ENCODE measurements at places on chromosomes 1 and 21.

GRCh38 chr1:7991504-7992440, 30.3 kb downstream of the PARK7 start:
- DNase-seq, result no peak

DNA sequence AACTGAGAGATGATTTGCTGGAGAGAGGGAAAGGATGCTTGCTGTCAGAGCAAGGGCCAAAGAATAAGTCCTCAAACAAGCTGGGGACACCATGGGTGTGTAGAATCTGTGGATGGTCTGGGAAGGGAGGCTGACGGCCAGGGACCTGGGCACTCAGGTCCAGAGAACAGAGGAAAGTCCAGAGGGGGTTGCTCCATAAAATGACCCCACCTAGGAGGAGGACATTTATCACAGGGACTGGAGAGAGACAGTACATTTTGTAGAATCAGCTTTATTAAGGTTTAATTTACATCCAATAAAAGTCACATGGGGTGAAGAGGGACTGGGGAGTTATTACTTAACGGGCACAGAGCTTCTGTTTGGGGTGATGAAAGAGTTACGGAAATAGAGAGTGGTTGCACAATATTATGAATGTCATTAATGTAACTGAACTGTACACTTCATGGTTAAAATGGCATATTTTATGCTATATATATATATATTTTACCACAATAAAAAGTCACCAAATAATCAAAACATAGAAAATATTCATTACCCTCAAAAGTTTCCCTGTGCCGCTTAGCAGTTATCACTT, 73.0 kb upstream of the ABCD3 start:
- DNase-seq, result no peak

DNA sequence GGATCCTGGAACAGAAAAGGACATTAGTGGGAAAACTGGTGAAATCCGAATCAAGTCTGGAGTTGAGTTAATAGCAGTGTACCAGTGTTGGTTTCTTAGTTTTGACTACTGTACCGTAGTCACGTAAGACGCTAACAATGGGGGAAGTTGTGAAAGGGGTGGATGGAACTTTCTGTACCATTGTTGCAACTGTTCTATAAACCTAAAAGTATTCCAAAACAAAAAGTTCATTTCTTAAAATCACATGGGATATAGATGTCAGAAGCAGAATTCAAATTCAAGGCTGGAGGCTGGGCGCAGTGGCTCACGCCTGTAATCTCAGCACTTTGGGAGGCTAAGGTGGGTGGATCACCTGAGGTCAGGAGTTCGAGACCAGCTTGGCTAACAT, 16.9 kb downstream of the ARHGEF19 start:
- no peak for DNase-seq

DNA sequence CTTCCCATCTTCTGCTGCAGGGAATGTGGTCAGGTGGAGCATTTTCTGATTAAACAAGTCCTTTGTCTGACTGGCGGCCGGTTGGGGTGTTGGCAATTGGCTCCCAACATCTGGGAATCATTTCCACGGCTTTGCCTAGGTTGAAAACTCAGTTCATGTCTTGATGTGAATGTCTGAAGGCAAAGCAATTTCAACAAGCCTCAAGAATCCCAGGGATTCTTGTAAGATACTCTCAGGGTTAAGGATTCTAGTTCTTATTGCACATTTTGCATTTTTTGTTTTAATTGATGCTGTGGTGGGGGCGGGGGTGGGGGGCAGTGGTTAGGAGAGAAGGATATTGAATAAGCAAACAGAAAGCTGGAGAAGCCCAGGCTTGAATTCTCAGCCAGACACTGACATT, 273.9 kb downstream of the KIF26B start:
- DNase-seq, result no peak

DNA sequence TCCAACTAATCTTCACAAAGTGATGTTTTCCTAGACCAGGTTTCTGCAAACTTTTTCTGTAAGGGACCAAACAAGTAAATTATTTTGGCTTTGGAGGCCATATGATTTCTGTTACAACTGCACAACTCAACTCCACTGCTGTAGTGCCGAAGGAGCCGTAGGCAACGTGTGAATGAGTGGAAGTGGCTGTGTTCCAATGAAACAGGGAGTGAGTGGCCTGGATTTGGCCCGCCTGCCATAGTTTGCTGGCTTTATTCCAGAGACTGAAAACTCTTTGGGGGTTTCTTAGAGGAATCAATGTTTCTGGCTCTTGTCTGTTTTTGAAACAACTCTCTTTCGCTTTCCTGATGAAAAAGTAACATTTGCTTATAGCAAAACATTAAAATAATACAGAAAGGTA, 12.6 kb upstream of the ACTL8 start:
- no peak for DNase-seq
